ENCODE measurements at places on chromosomes 5 and 9.

DNA sequence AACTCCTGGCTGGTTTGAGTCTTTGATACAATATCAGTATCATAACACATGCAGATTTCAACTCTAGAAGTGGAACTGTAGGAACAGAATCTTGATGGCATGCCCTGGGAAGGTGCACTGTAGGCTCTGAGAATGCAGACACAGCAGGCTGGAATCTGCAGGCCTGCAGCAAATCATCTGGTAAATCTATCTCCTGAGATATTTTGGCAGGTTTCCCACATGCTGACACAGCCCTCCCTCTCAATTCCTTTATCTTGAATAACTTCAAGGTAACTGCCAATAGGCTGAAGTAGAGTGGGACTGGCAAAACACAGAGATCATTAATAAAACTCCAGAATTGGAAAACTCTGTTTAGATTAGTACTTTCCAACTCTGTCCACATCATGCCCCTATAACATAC is 177.8 kb upstream of the PCSK5 start:
- no peak for DNase-seq

DNA sequence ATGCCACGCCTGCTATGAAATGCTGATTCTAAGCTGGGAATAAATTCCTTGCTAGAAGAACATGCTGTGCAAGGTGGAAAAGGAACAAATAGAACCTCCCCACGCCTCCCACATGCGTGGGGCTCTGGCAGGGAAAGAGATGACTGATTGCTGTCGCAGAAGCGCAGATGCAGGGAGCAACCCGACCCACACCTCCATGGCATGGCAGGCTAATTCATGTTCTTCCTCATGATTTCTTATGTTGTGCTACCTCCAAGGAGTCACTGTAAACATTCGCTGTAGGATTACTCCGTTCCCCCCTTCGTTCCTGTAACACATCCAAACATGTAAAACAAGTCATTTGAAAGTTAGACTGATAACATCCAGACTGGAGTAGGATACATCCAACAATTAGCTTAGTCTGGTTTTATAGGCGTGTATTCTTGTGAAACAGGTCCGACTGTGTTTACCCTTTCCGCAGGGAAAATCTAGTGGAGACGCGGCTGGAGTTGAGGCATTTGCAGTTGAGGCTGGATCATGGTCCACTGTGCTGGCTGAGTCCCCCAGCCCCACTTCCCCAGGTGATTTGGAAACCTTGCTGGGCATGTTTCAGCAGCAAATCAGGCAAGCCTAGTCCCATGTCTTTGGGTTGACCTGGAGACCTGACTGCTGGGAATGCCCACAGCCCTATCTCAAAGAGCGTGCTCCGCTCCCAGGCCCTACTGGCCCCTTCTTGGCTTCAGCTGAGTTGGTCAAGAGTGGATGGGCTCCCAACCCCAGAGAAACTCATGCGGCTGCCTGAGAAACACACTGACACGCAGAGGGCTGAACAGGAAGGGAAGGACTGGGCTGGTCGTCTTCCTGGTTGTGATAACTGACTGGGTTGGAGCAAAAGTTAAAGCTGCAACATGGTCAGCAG is 24.8 kb upstream of the ANKRD33B start:
- no peak for DNase-seq

GRCh38 chr9:135605238-135605781 is 34.0 kb downstream of the GLT6D1 start:
- DNase-seq = no peak

GRCh38 chr5:136212252-136212721 is 19.3 kb upstream of the SMIM32 start:
- peak; percentile 7 for DNase-seq

DNA sequence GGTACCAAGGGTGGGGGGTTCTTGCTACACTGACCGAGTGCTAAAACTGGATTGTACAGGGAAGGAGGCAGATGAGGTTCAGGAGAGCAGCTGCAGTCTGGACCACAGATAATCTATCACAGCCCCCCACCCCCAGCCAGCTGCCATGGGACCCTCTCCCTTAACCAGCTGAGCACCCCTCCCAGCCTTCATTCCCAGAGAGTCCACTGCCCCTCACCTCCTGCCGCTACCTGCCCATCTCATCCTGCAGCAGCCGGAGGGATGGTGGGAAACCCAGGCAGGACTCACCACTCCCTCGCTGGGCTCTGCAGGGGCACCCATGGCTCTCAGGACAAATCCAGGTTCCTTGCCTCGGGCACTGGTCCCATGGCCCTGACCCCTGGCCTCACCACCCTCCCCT is 66.7 kb downstream of the MRPL36 start:
- DNase-seq = no peak

DNA sequence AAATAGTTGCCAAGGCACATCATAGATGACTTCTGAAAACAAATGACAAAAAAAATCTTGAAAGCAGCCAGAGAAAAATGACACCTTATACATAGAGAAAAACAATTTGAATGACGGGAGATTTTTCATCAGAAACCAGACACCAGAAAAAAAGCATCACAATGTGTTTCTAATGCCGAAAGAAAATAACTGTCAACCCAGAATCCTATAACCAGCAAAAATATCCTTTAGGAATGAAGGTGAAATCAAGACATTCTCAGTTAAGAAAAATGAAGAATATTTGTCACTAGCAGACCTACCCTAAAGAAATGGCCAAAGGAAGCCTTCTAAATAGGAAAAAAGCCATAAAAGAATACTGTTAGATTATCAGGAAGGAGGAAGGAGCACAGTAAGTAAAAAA is 54.0 kb downstream of the SPTLC1 start:
- no peak for DNase-seq

DNA sequence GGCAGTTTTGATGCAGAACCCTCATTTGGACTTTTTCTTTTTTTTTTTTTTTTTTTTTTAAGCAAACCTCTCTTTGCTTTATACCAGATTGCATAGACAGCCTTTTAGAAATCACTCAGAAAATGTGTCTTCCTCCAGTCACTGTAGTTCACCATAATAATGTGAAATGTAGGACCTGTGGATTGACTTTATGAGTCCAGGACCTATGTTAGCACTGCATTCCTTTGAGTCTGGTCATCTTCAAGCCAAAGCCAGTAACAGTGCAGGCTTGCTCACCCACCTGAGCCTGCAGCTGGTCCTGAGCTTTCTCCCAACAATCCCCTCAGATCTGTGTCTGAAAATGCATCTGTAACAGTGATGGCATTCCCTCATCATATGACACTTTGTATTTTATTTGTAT is 110.7 kb upstream of the NFIL3 start:
- no peak for DNase-seq

DNA sequence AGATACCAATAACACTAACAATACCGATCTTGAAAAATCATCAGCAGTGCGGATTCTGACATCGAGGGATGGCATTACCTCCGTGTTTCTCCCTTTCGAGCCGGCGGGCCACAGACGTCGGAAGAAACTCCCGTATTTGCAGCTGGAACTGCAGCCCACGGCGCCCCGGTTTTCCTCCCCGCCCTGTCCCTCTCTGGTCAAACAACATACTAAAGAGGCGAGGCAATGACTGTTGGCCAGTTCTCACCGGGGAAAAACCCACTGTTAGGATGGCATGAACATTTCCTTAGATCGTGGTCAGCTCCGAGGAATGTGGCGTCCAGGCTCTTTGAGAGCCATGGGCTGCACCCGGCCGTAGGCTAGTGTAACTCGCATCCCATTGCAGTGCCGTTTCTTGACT is 32.8 kb downstream of the OLFM1 start:
- no peak for DNase-seq

GRCh38 chr5:151168602-151169344 is 11.2 kb upstream of the ANXA6 start:
- DNase-seq = no peak

- no peak for DNase-seq
Measured at GRCh38 chr5:82905986-82906385, 171.2 kb downstream of the TMEM167A start.

GRCh38 chr9:17802249-17802857 is 223.5 kb downstream of the SH3GL2 start:
- DNase-seq = peak; percentile 26

- no peak for DNase-seq
Measured at GRCh38 chr5:161637591-161637990, 47.9 kb upstream of the GABRA6 start.

- DNase-seq = no peak
Measured at GRCh38 chr5:40277161-40277906, 402.4 kb upstream of the PTGER4 start.

DNA sequence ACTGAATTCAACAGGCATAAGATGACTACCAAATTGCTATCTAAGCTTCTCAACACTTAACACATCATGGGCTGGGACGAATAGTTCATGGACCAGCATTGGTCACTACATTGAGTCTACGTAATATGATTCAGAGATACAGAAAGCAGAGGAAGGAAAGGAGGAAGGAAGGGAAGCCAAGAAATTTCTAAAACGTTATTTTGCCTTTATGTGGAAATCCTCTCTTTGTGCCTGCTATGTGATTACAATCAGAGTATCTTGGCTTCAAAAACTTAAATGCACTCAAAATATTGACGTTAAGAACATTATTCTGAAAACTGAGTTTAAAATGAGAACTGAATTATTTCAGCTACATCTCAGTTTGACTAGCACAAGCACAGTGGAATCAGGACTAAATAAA is 88.1 kb upstream of the RETREG1 start:
- DNase-seq = no peak

GRCh38 chr5:75148051-75148450 is 88.6 kb downstream of the ANKRD31 start:
- no peak for DNase-seq

DNA sequence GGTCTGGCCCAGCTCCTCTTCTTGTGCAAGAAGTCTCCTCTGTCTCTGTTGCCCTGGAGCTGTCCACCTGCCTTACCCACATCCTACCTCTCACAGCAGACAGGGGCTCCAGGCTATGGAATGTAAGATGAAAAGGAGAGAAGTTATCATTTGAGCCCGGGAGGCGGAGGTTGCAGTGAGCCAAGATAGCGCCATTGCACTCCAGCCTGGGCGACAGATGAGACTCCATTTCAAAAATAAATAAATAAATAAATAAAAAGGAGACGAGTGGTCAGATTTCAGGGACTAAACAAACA is 37.5 kb upstream of the DENND4C start:
- no peak for DNase-seq

DNA sequence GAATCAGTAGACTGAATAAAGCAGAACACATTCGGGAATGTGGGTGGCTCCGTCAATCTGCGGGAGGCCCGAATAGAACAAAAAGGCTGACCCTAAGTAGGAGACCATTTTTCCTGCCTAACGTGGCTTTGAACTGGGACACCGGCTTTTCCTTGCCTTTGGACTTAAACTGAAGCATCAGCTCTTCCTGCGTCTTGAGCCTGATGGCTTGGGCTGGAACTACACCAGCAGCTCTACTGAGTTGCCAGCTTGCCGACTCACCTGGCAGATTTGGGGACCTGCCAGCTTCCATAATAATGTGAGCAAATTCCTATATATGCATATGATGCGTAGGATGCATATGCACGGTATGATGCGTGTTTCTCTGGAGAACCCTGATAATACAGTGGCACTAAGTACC is 111.3 kb downstream of the DAPK1 start:
- no peak for DNase-seq

GRCh38 chr9:26324786-26325443 is 567.7 kb downstream of the CAAP1 start:
- DNase-seq = no peak

All from NCI-H1694 treated with DMSO at 0.1 percent for 48 hours (cell line).